DMS79 (cell line): ENCODE measurements at places on chromosomes 2 and 18.

- DNase-seq = no peak
Measured at GRCh38 chr18:39622431-39622830, 2056.8 kb upstream of the CELF4 start.

DNA sequence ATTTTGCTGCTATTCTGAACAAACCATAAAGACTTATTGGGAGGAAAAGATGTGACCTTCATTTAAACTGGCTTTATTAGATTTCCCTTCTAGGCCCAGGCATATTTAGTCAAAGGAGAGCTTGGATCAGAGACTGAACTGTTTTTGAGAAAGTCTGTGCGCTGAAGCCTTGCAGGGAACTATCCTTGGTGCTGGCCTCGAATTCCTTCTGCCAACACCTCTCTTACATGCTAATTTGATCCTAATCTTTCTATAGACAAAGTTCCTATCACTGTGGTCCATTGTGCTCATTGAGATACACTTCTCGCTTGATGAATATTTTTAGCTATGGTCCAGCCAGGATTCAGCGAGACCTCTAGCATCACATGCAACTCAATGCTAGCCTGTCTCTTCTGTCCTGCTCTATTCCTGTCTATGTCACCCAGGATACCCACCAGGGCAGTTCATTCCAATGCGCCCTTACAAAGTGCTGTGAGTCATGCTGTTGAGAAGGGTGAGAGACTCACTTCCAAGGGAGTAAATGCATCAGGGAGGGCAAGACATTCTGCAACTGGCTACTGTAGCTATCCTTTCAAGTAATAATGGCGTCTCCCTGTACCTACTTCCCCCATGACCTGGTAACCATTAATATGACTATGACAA, 356.7 kb upstream of the LYPD1 start:
- no peak for DNase-seq

DNA sequence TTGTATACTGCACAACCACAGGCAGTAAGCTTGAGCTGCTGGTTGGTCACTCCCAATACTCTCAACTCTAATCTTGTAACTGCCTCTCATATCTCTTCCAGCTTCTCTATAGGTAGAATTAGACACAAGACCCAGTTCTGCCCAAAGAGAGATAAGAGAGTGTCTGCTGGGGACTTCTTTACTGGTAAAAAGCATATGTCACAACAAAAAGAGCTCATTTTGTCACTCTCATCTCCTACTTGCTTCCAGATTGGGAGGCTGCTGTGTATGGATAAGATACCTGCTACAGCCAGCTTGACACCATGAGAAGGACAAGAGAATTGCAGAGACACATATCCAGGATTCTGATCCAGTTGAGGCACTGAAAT, 165.2 kb downstream of the PTH2R start:
- no peak for DNase-seq

DNA sequence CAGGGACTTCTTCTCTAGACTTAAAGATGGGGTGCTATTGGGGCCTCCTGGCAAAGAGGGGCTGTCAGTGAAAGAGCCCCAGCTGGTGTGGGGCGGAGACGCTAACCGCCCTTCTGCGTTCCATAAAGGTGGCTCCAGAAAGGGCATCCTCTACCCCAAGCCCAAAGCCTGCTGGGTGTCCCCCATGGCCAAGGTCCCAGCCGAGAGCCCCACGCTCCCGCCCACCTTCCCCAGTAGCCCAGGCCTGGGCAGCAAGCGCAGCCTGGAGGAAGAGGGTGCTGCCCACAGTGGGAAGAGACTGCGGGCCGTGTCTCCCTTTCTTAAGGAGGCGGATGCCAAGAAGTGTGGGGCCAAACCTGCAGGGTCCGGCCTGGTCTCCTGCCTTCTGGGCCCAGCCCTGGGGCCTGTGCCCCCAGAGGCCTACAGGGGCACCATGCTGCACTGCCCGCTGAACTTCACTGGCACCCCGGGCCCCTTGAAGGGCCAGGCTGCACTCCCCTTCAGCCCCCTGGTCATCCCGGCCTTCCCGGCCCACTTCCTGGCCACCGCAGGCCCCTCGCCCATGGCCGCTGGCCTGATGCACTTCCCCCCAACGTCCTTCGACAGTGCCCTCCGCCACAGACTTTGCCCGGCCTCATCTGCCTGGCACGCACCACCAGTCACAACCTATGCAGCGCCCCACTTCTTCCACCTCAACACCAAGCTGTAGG, 15.2 kb downstream of the ARID5A start:
- no peak for DNase-seq

- no peak for DNase-seq
Measured at GRCh38 chr2:46855805-46856204, 59.8 kb downstream of the MCFD2 start.

DNA sequence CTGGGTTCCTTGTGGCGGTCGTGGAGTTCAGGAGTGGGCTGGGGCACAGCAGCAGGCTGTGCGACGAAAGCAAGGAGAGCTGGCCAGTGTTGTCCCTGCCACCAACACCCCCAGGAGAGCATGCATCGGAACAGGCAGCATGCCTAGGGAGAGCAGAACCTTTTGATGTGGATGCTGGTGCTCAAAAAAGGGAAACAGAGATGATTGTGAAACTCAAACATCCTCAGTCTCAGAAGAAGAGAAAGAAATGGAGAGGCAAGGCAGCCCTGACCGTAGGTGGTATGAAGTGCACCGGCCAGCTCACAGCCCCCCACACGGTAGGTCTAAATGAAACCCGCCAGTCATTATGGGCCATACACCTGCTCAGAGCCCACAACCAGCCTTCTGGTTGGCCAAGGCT, 253.4 kb downstream of the GBX2 start:
- DNase-seq = no peak

DNA sequence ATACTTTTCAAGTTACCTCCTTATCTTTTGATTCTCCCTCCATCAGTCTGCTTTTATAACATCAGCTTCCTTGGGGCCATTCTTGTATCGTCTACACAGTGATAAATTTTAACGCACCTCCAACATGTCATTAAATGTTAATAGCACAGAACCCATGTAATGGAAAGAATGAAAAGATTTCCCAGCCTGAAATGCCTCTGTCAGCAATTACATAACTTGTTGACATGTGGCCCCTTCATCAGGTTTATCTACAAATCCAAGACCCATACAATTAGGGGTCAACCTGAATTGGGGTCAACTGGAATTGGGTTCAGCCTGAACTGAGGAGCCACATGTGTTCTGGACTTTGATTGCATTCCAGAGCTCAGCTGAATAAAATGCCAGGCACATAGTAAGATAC, 148.2 kb upstream of the KLF7 start:
- DNase-seq = no peak

GRCh38 chr18:32308493-32309120, 118.8 kb downstream of the MEP1B start:
- no peak for DNase-seq

DNA sequence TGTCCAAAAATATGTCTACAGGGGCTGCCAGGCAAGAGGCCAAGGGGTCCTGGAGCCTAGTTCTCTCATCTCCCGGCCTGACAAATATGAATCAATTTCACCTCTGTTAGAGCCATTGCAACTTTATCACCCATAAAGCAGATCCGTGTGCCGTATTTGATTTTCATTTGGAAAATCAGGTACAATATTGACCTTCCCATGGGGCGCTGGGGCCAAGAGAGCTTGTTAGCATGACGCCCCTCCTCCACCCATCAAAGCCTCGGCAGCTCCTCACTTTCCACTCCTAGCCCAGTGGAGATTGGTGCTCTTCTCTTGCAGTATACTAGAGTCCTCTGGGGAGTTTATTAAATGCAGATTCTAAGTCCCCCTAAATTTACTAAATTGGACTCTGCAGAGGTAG, 96.8 kb downstream of the CAPN13 start:
- DNase-seq = no peak

DNA sequence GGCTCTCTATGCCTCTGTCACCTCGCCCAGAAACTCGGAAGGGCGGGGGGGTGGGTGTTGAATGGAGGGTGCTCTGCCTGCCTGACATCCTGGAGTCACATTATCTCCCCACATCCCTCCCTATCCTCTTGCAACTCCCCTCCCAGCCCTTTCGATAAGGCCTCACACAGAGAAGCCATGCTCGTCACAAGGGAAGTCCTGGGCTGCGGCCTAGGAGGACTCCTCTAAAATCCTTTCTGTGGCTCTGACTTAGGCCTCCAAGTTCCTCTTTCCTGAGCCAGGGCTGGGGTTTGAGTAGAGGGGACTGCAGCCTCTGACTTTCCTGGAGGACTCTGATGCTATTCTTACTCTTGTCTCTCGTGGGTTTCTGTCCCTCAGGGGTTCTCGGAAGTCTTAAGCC, 75.0 kb upstream of the PKDCC start:
- DNase-seq = no peak

DNA sequence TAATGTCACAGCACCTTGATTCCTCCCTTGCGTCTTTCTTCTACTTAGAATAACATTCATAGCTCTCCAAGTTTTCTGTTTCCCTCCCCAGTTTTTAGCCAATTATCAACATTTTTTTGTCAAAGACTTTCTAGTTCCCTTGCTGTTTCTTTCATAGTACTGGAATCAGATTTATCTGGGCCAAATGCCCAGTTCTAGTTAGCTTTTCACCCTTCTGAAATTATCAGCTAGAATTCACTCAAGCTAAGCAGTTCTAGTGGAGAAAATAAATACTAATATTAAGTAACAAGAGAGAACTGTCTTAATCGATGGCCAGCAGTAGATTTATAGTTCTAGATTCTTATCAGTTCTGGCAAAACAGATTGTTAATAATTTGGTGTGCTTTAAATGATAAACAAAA, 36.2 kb downstream of the EFEMP1 start:
- DNase-seq = no peak

- DNase-seq = no peak
Measured at GRCh38 chr18:76686737-76687231, 135.6 kb upstream of the ZNF236 start.

DNA sequence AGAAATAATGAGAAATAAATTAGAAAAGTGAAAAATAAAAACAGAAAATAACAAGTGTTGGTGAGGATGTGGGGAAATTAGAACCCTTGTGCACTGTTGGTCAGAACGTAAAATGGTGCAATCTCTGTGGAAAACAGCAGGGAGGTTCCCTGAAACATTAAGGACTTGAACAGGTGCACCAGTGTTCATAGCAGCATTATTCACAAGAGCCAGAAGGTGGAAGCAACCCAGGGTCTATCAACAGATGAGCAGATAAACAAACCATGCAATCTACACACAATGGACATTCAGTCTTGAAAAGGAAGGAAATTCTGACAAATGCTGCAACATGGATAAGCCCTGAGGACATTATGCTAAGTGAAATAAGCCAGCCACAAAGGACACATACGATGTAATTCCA, 58.2 kb upstream of the TFCP2L1 start:
- DNase-seq = no peak

DNA sequence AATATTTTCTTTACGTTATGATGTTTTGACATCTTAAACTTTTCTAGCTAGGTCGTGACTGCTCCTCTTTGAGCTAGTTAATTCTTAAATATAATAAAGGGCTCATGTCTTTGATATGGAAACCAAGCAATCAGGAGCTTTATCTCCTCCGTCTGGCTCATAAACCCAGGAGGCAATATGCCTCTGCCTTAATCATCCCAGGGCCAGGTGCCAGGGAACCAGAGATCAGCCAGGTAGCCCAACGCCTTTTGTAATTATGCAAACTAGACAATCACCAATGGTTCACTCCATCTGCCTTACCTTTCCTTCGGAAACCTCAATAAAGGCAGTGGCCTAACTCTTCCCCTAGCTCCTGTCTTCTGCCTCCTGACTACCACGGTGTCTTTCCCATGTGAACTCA, 213.7 kb downstream of the KCNJ3 start:
- DNase-seq = no peak

DNA sequence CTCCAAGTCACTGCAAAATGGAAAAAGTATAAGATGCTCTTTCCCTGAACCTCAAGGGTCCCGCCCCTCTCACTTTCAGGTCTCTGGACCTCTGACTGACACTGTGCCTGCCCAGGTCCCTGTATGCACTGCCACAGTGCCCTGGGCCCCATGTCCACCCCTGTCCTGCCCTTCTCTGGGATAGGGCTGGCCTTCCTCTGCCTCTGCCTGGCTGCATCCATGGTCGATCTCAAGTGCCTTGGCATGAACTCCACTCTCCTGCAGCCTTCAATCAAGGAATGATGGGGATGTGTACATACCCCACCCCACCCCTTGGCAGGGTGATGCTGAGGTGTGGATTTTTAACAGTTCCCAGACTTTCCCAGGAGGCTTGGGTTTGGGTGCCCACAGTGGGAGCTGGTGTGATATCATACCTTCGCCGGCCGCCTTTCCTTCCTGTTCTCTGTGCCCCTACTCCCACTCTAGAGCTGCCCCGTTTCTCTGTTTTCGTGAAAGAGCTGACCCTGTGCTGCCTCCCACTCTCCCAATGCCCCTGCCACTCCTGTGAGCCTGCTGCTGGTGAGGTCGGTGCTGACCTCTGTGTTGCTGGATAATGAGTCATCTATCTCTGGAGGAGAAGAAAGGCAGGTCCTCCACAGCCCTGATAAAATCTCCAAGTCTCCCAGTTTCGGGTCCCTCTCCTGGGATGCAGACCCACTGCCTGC, 18.9 kb downstream of the PTPN18 start:
- DNase-seq = no peak

- no peak for DNase-seq
Measured at GRCh38 chr2:181949047-181949446, 36.6 kb upstream of the PPP1R1C start.

- no peak for DNase-seq
Measured at GRCh38 chr18:22552254-22552653, 134.5 kb upstream of the CTAGE1 start.

DNA sequence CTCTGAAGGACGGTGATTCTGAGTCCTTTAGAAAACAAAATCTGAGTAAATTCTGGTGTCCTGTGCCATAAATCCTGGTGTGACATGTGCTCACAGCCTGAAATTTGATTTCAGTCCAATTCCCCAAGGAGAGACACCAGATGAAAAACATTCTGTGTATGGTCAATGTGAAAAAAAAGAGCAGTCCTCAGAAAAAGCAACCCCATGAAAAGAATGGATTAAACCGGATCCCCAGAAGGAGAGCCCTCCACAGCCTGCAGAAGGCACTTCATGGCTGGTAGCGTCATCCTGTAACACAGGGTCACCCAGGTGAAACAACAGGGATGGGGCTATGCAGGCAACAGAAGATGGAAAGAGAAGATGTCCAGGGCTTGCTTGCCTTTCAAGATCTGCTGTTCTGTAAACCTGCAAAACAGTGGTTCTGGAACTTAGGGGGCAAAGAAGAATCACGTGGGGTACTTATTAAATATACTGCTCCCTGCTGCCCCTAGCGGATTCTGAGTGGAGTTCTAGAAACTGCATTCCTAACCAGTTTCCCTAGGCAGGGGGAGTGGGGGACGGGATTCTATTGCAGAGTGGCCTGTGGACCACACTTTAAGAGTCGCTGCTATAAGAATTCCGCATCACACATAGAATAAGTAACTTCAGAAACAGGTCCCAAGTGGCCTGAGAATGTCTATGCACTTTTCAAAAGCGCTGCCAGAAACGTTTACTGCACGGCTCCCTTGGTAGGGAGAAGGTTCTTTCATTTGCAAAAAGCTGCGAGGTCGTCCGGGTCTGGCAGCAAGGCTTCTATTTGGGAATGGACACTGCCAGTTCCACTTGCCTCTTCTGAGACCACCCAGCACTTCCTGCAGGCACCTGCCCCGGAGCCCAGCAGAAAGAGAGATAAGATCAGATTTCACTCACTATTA, 118.9 kb upstream of the ARL5A start:
- no peak for DNase-seq

- no peak for DNase-seq
Measured at GRCh38 chr2:100821911-100822265, 1.9 kb downstream of the NPAS2 start.
